ENCODE measurements at places on chromosomes 12 and 14.

DNA sequence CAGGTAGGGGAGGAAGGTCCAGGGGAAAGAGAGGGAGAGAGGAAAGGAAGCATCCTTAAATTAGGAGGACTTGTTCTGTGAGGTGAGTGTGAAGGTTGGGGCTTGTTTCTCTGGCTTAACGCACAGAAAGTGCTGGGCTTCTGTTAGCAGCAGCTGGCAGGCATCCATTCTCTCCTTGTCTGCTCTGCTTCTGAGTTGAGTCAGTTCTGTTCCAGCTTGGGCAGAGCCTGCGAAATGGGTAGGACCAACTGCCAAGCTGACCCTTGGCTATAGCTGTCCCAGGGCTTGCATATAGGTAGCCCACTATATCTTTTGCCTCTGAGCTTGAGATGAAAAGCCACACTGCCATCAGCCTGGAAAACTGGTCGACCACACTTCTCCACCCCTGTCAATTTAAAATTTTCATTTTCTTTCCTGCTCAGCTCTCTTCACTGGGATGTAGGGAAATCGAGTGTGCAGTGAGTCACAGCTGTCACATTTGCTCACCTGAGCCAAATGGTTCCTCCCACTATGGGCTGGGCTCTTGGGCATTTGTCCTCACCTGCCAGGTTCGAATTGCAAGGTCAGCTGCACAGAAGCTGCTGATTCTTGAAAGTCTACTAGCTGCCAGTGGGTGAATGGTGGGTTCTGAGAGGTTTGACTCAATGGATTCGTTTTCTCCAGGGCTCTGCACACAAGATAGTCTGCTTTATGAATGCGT is 256.4 kb upstream of the PWP1 start:
- DNase-seq, result no peak

DNA sequence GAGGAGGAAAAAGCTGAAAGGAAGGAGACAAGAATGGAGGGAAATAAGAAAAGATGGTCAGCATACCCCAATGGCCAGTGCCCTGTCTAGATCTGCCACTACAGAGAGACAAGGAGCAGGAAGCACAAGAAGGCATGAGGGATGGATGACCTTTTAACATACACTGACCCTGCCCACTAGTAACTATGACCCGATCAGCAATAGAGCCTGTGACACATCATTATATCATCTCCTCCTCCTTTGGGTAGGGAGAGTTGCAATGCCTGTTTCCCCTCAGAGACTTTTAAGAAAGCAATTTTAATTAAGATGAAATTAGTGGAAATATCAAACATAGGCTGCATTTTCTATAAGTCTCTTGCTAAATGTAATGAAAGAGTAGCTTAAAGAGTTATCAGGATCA is 4.7 kb upstream of the SLC2A13 start:
- DNase-seq, result peak; percentile 49

GRCh38 chr12:29238822-29239291 is 89.8 kb downstream of the FAR2 start:
- DNase-seq, result no peak

DNA sequence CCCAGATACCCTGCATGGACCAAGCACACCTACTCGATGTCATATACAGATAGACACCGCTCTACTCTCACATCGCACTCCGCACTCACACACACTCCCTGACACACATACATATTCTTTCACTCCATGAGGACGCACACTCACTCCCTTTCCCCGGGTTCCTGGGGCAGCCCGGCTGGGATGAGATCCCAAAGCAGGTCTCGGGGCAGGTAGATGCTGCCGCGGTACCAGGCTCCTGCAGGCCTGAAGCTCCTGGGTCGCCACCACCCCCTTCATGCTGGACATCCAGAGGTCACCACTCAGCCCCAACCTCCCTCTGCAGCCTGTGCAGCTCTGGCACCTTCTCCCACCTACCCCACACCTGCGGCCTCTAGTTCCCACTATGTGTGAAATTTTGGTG is 2.3 kb downstream of the C1QL4 start:
- no peak for DNase-seq

- peak; percentile 40 for DNase-seq
These were observed 1.4 kb downstream of the AKT1 start for GRCh38 chr14:104794099-104794498.

- DNase-seq, result no peak
These were observed 21.8 kb downstream of the CCNK start for GRCh38 chr14:99502989-99503421.

- no peak for DNase-seq
These were observed 40.7 kb downstream of the LRRIQ1 start for GRCh38 chr12:85076688-85077430.
